ENCODE measurements at places on chromosomes 3 and 15.

GRCh38 chr3:69288161-69288895 is 97.6 kb downstream of the FRMD4B start:
- no peaks in the 10 kb centered on the region for H3K4me1 ChIP-seq
- no peak overlapping the region for H3K4me3 ChIP-seq
- no peak overlapping the region for H3K27ac ChIP-seq
- H3K27me3 ChIP-seq: no peaks in the 10 kb centered on the region

DNA sequence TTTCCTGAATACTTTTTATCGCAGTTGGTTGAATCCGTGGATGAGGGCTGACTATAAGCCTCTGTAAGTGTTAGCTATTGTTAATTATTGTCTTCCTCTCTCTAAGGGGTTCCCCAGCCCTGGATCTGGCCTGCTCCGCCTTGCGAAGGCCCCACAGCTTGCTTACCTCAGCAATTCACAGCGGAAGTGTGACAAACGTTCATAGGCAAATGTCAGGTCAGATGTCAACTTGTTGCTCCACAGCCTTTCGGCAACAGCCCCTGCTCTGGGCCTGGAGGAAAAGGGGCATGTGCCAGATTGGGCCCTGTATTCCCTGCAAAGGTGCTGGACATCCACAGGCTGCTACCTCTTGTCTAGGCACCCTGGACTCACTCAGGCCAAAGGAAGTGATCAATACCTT is 25.3 kb upstream of the CELF6 start:
- peaks cover 1% of the 10 kb centered on the region for H3K4me1 ChIP-seq
- no peaks in the 10 kb centered on the region for H3K36me3 ChIP-seq
- H3K27me3 ChIP-seq: no peaks in the 10 kb centered on the region
- H3K27ac ChIP-seq: no peak overlapping the region
- H3K4me3 ChIP-seq: no peak overlapping the region

DNA sequence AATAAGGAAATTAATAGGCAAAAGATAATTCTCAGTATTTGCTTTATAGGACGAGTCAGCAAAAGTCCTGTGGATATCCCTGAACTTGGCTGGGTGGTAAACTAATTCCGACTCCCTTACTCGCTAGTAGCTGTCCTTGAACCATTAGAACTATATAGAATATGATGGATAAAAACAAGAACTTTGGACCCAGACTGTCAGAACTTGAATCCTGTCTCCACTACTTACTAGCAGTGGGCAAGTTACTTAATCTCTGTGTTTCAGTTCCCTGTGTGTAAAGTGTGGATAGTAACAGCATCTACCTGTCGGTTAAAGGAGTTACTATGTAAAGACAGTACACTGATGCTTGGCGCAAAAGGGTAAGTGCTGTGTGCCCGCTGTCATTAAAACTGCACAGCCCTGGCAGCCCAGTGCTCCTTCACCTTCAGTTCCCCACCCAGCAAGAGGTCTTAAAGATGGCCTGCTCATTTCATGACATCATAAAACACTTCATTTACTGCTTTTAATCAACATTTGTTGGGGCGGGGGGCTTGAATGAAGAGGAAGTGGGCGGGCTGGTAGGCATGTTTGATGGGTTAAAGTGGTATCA is 7.3 kb downstream of the TPM1 start:
- H3K27ac ChIP-seq: peak overlapping the region; percentile 96
- H3K27me3 ChIP-seq: no peaks in the 10 kb centered on the region
- H3K36me3 ChIP-seq: peaks cover 39% of the 10 kb centered on the region
- peak overlapping the region; percentile 95 for H3K4me3 ChIP-seq

GRCh38 chr3:97711654-97712053 is 52.9 kb upstream of the ARL6 start:
- no peak overlapping the region for H3K27ac ChIP-seq
- no peak for ATAC-seq
- H3K4me3 ChIP-seq: no peak overlapping the region
- H3K4me1 ChIP-seq: no peaks in the 10 kb centered on the region

DNA sequence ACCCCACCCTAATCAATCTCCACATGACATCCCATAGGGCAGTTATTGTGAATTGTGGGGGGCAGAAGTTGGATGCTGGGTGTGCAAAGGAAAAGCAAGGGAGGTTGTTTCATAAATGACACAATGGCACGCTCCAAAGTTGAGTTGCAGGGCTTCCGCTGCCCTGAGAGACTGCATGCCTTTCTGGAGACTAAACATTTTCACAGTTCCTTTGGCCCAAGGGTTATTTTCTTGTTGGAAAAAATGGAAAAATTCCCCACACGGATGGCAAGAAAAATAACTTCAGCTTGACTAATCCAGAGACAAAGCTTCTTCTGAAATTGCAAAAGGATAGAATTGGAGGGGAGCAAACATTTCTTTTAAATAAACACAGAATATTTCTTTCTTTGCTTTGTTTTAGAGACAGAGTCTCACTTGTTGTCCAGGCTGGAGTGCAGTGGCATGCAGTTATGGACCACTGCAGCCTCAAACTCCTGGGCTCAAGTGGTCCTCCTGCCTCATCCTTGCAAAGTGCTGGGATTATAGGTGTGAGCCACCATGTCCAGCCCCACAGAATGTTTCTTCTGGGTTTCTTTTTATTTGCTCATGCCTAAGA is 19.1 kb upstream of the TPM1 start:
- H3K4me1 ChIP-seq: no peaks in the 10 kb centered on the region
- no peak for ATAC-seq
- H3K36me3 ChIP-seq: no peaks in the 10 kb centered on the region

DNA sequence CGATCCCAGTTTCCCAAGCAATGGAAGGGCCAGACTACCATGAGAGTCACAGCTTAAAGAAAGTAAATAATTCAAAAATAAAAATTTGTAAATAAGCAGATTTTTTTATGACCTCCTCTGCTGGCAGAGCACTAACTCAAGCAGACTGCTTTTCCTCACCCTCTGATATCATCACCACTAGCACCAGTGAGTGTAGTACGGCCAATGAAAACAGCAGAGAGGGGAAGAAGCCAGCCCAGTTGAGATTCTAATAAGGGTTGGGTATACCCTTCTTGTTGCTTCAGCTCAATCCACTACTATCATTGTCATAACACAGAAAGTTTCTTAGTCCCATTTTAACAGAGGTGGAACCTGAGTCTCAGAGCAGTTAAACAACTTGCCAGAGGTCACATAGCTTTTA is 193.1 kb downstream of the ERC2 start:
- H3K4me1 ChIP-seq: peaks cover 5% of the 10 kb centered on the region
- no peaks in the 10 kb centered on the region for H3K36me3 ChIP-seq

Data from gastroesophageal sphincter (tissue), 4 donors.